OCI-LY7 (cell line): ENCODE measurements at places on chromosomes 4 and X.

GRCh38 chrX:964831-965416 is 247.5 kb downstream of the CRLF2 start:
- DNase-seq = no peak

DNA sequence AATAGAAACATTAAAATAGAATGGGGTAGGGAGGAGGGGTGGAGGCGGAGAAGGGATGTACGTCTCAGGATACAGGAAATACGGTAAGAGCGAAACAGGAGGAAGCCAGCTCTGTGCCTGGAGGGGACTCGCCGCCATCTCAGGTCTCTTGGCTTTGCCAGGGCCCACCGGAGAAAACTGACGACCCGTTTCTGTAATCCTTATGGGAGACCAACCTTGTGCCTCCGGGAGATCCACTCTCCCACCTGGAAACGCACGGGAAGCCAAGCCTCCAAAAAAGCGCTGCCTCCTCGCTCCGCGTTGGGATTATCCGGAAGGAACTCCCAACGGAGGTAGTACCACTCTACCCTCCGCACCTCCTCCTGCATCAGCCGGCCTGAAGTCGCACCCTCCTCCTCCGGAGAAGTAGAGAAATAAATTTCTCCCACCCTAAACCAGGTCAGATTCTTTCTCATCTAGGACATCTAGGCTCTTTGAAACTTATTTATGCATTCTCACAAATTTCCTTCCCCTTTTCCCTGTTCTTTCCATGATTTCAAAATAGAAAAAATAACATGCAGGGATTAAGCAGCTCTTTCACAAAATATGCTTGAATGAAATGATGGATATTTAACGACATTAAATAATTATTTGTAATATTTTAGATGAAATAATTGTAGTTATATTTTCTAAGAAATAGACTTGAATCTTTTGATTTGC is at the start of gene NBDY:
NBDY (plus strand) TSS at position 92 of the 699 bp plus-strand sequence; CDS start at position 203, 111 bp downstream.
- DNase-seq = peak; percentile 67

DNA sequence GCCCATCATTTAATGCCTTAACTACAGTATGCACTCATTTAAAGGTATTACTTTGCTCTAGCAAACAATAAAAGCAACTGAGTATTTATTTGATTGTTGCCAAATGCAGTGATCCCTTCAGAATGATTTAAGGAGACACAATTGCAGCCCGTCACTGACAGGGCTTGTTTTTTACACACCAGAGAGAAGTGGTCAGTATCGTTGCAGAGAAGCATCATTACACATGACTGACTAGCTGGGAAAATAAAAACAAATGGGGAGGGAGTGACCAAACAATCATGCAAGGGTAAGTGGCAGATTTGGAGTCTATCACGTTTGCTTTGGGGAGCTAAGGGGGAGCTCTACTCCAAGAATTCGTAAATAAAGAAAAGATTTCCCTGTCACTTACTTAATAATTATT is 1685.3 kb upstream of the TENM3 start:
- no peak for DNase-seq

- DNase-seq = peak; percentile 91
Measured at GRCh38 chrX:64842492-64842891, 133.8 kb downstream of the ZC4H2 start.

- no peak for DNase-seq
Measured at GRCh38 chr4:154487145-154487544, 4.5 kb downstream of the DCHS2 start.

DNA sequence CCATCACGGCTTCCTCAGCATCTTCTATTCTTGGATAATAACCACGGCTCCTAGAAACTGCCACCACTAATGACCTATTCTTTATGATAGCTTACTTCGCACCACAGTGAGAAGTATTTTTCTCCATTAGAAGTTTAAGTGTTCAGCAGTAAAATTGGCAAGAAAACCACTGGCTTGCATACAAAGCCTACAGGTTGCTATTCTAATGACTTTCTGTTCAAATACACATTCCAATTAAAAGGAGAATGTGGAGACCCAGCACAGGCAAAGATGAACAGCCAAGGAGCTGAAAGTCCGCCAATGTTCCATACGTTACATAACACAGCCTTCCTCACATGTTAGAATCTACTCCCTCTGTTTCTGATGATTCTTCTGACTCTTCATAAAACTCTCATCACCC is 875.0 kb upstream of the PRKX start:
- no peak for DNase-seq

- DNase-seq = no peak
Measured at GRCh38 chr4:189084671-189085070, 856.0 kb upstream of the FRG1 start.
